Left kidney (tissue), 8 donors: ENCODE measurements at places on chromosomes 5 and 9. TPM values are rescaled to one million over a fixed set of nuclear protein-coding genes. Genes with fewer than 3 reads are reported as not detected.

TSSK1B gene
- 0.12 TPM for polyA plus RNA-seq

TAF11L5 gene
- not detected for polyA plus RNA-seq

KIF3A gene
- polyA plus RNA-seq = 40.0 TPM

PCDHA12 gene
- polyA plus RNA-seq = 0.23 TPM

CDX1 gene
- polyA plus RNA-seq = 0.45 TPM

OR1B1 gene
- not detected for polyA plus RNA-seq

ARSB gene
- 28.5 TPM for polyA plus RNA-seq

SUSD3 gene
- polyA plus RNA-seq = 6.9 TPM

RLN1 gene
- polyA plus RNA-seq = 0.52 TPM

SLCO6A1 gene
- not detected for polyA plus RNA-seq

IL13 gene
- polyA plus RNA-seq = 0.08 TPM

ZNF483 gene
- polyA plus RNA-seq = 3.9 TPM

CAPSL gene
- 5.5 TPM for polyA plus RNA-seq

GPRIN1 gene
- polyA plus RNA-seq = 2.2 TPM

F2RL1 gene
- 38.4 TPM for polyA plus RNA-seq
